Karpas-422 (cell line): ENCODE measurements at places on chromosomes 1 and 21.

DNA sequence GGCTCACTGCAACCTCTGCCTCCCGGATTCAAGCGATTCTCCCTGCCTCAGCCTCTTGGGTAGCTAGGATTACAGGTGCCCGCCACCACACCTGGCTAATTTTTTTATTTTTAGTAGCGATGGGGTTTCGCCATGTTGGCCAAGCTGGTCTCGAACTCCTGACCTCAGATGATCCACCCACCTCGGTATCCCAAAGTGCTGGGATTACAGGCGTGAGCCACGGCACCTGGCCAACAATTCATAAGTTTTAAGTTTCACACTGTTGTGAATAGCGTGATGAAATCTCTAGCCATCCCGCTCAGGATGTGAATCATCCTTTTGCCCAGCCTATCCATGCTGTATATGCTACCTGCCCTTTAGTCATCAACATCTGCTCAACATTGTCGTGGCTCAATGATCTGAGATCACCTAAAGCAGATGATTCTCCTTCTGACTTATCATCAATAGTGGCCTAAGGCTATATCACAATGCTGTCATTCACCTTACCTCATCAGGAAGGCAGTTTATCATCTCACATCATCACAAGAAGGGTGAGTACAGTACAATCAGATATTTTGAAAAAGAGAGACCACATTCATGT, 2.6 kb downstream of the PFDN2 start:
- no peak for DNase-seq

- no peak for DNase-seq
Measured at GRCh38 chr1:97373000-97373399, 547.8 kb downstream of the DPYD start.

GRCh38 chr21:21788591-21788990, 790.4 kb downstream of the NCAM2 start:
- DNase-seq, result no peak

DNA sequence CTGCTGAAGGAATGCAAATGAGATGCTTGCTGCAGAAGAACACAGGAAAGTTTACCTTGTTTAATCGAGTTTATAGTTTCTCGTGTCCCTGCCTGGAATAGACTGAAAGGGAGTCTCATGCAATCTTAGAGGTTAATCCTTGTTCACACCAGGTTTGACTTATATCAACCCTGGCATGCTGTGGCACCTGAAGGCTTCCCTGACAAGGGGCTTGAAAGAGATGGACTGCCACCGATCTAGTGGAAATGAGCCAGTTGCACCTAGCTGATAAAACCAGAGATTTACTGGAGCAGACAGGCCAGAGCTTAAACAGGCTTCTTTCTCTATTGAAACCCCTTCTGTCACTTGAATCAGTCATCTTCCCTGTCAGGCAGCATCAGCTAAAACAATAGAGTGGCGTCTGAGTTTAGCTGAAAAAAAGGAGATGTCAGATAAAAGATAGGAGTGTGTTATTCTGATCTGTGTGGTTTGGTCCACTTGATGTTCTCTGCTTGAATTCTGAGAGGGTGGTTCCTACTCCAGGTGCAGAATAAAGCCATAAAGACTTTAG, 349.7 kb downstream of the RWDD3 start:
- no peak for DNase-seq

- no peak for DNase-seq
Measured at GRCh38 chr1:110601332-110601731, 4.8 kb downstream of the KCNA2 start.

GRCh38 chr1:153550827-153551500, 1.9 kb upstream of the S100A3 start:
- DNase-seq, result no peak

- DNase-seq, result no peak
Measured at GRCh38 chr1:94069919-94070285, 51.0 kb downstream of the ABCA4 start.

DNA sequence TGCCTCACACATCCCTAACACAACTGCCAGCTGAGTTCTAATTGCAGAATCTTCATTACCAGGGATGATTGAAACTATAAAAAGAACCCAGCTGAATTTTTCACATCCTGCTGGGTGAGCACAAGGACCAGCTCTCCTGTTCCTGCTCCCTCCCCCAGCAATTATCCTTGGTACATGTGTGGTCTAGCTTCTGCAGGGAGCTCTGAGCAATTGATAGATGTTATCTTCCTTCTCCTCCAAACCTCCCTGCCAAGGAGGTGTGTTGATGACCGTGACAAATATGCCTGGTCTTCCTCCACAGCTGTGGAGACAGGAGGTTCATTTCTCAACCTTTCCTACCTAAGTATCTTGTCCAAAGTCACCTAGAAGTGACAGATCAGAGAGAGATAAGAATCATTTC, 65.3 kb upstream of the MAN1A2 start:
- DNase-seq, result no peak

GRCh38 chr1:198416296-198416695, 124.2 kb downstream of the ATP6V1G3 start:
- no peak for DNase-seq

GRCh38 chr1:240528591-240528990, 83.4 kb downstream of the GREM2 start:
- no peak for DNase-seq

GRCh38 chr1:170461291-170461747, 70.6 kb upstream of the GORAB start:
- DNase-seq, result no peak

- no peak for DNase-seq
Measured at GRCh38 chr1:169812131-169812530, 17.4 kb upstream of the METTL18 start.

DNA sequence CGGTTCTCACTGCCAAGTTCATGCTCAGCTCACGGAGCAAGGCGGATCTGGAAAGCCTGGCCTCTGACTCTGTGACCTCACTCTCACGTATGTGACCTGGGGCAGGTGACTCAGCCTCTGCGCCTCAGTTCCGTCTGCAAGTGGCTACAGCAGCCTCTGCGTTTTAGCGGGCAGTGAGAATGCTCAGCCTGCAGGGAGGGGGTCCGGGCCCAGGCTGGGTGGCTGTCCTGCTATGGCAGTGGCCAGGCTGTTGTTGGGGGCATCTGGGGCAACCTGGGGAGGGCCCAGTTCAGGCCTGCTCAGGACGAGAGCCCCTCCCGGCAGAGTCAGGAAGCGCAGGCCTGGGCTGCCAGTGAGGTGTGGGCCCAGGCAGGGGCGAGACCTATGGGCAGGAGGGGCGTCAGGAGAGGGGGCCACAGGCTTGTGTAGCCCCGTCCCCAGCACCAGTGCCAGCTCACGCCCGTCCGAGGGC, 27.9 kb downstream of the ARHGEF16 start:
- DNase-seq, result peak; percentile 59

GRCh38 chr21:45977396-45977795, 4.2 kb upstream of the COL6A1 start:
- DNase-seq, result no peak

DNA sequence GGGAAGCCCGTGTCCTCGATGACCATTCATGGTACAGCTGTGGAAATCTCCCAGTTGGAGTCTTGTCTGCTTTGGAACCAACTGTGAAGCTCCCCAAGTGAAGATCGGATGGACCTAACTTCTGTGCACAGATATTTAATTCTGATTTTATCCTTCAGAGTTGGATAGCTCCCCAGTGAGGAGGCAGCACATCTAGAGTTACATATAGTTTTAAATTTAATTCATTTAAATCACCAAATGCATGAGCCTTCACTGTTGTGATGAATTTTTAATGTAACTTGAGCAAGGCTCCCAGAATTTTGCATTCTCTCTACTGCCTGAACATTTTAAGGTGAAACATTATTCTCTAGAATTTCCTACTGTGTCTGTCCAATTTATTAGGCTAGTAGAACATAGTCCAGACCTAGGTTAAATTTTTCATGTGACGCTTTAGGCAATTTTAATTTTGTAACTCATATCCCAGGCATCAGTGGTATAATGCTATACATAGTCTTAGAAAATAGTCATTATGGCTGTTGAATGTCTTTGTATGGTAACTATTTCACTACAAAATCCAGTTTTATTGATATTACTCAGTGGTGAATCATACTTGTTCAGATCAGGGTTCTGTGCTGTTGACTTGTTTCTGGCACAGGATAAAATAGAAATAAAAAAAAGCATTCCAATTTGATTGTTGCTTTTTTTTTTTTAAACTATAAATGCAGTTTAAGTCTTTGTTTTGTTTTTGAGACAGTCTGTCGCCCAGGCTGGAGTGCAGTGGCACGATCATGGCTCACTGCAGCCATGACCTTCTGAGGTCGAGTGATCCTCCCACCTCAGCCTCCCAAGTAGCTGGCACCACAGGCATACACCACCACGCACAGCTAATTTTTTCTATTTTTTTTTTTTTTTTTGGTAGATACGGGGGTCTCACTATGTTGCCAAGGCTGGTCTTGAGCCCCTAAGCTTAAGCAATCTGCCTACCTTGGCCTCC, 66.9 kb downstream of the PRDM2 start:
- no peak for DNase-seq

DNA sequence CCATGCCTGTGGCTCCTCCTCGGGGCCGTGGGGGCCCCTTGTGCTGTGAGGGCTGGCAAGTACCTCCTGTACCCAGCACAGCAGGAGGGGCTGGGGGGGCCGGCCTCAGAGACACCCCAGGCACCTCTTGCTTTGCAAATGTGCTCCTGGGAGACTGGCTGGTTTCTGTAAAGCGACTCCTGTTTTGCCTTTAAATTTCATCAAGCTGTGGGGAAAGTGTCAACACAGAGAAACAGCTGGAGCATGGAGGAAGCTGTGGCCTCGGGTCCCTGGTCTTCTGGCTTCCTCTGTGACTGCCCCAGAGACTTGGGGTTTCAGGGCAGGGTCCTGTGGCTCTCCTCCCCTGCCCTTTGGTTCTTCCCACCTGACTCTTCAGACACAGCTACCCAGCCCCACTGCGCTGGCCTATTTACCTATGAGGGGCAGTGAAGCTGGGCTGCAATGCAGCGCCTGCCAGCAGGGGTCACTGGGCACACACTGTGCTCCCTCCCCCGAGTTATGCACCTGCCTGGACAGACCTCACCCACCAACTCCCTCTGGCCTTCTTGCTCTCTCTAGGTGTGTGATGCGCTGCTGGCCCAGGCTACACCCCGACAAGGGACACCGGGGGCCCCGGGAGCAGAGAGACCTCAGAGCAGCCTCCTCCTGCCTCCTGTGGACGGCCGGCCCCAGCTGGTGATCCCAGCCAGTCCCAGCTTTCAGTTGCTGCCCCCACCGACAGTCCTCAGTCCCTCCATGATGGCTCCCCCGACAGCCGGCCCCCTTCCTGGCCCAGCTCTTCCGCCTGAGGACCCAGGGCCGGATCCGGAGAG, 17.6 kb upstream of the PEX10 start:
- peak; percentile 74 for DNase-seq

- no peak for DNase-seq
Measured at GRCh38 chr1:234570329-234571120, 39.5 kb downstream of the IRF2BP2 start.

- DNase-seq, result no peak
Measured at GRCh38 chr21:40765811-40766210, 81.1 kb downstream of the DSCAM start.

- no peak for DNase-seq
Measured at GRCh38 chr1:15188678-15189077, 35.1 kb downstream of the TMEM51 start.

DNA sequence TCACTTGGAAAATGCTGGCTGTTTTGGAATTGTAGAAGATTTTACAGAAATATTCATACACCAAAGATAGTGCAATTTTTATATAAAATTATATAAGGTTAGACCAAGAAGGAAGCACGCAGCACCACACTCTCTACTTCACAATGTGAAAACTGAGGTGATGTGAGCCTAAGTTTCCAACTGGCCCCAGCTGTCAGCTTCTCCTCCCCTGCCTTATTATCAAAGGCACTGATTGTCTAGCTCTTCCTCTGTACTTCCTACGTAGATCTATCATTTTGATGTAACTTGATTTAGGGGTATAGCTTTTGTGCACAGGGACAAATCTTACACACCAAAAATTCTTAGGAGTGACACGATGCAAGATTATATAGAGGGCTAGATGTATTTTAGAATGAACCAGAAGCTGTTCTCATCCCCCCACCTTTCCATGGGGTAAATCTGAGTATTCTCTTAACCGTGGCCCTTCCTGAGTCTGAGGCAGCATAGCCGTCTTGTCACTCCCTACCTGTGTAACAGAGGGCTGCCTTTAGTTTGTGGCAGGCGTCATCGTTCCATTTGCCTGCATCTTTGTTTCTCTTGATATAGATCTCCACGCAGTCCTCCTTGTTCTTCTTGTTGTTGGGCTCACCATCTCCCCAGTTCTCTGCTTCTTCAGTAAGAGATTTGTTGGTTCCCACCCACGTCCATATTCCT, 3.4 kb downstream of the SELL start:
- no peak for DNase-seq

GRCh38 chr1:150576367-150576711, 3.1 kb downstream of the MCL1 start:
- DNase-seq, result no peak

DNA sequence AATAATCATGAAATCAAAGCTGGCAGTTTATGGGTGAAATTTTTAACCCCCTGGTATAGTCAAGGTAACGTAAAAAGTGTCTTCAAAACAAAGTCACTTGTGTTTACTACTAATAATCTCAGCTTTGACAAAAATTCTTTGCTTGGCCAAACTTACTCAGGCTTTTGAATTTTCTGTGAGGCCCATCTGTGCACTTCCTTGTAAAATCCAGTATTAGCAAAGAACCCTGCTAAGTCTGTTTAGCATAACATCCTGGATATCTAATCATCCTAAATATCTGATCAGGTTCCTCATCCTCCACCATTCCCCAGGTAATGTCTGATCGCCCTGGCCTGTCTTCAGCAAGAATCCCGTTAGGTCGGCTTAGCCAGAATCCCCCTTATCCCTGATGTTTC, 3.0 kb downstream of the LYST start:
- DNase-seq, result no peak
